ENCODE measurements at places on chromosomes 4 and X.

DNA sequence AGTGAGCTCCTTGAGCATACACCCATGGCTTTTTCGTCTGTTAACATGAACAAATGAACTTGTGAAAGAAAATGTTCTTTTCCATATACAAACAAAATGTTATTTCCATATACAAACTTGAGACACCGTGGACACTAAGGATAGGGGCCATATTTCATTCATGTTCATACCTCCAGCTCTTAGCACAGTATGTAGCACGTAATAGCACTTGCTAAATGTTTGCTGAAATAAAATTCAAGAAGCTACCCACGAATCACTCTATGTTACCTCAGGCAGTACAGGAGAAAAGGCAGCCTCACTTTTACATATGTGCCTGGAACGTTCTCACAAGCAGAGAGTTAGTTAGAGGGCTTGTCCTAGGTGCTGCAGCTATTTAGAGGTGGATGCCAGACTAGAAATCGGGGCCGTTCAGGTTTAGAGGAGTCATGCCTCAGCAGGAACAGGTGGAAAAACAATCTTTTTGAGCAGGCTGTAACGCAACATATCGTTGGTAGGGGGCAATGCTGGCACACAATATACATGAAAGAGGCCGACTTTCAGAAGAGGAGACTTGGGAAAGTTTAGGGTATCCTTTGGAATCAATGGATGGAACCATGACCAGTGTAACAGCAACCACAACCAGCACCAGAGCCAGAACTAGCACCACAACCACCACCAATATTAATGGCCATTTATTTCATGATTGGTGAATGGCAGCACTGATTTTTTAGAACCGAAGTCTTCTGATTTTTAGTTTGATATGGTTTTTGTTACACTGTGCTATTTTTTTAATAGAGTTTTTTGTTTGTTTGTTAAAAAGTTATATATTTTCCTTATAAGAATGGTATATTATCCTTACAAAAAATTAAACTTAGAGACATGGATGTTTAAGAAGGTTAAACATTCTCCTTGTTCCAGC lies 14.8 kb upstream of the PAQR3 start:
- DNase-seq = no peak

GRCh38 chr4:2281575-2282343 lies 19.9 kb upstream of the MXD4 start:
- peak; percentile 31 for DNase-seq

- DNase-seq = no peak
Observed at GRCh38 chr4:109429545-109429944, 4.1 kb upstream of the SEC24B start.

DNA sequence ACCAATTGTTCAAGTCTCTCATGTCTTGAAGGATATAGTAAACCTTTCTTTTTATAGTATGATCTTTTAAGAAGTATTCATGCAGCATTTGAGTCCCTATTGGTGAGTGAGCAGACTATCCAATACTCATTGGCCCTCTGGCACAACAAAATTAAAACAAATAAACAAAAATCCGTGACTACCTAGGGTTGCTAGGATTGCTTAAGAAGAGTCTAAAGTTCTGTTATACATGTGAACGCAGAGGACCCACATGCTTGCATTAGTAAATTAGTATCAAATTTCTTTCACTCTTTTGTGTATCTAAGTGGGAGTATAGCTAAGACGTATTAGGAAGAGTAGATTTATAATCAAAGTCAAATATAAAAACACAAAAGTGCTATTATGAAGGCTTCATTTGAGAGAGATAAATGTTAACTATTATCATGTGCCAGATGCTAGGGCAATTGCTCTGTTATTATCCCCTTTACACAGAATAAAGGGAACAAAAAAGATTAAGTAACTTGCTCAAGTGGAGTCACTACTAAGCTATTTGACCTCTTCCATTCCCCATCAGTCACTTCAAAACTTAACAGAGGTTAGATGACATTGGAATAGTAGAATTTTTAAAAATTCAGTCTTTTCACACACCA lies 29.2 kb upstream of the LARP1B start:
- DNase-seq = no peak

DNA sequence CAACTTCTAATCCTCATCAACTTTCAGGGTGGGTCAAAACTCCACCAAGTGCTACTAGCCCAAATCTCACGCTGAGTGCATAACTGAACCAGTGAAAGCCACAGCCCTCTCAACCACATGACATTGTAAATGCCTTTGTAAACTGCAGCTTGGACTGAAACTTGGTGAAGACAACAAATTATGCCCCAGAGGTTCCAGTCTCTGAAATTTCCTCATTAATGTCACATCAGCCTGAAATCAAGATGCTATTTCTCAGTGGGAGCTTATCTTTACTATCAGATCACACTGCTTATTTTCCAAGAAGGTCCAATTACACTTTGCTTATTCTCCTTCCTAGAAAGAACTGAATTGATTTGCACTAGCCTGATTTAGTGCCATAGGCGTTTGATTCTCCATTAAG lies 46.6 kb downstream of the SOWAHB start:
- DNase-seq = no peak

- no peak for DNase-seq
Observed at GRCh38 chr4:121187206-121187605, 23.1 kb upstream of the TNIP3 start.

GRCh38 chr4:128517096-128517738 lies 229.6 kb upstream of the PGRMC2 start:
- DNase-seq = no peak

DNA sequence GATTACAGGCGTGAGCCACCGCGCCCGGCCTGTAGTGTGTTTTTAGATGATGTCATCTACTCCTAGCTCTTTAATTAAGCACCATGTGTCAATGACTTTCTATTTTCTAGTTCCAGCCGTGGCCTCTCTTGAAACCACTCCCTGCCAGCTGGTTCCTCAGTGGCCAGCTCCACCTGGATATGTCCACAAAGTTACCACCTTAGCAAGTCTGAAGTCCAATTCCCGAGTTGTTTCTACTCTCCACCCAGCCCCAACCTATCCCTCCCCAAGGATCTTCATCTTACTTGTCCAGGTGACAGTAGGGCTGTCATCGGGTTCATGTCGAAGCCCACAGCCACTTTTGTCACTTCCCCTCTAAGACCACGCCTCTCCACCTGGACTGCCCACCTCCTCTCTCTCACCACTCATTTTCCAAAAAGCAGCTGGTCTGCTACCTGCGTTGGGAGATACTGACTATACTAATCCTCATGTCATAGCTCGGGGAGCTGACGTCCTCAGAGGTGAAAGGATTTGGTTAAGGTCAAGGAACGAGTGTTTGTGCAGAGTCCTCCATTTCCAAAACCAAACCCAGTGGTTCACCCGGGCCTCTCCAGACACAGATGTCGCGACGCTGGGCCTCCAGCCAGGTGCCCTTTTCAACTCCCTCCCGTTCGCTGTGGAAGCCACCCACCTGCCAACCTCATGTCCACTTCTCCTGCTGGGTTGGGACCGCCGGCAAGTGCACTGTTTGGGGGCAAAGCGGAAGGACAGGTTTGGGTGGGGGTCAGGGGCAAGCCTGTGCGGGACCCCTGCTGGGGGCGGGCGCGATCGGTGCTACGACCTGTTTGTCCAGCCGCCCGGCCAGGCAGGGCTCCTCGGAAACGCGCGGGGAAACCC lies 704 bp downstream of the FAM3A start:
- DNase-seq = peak; percentile 63

DNA sequence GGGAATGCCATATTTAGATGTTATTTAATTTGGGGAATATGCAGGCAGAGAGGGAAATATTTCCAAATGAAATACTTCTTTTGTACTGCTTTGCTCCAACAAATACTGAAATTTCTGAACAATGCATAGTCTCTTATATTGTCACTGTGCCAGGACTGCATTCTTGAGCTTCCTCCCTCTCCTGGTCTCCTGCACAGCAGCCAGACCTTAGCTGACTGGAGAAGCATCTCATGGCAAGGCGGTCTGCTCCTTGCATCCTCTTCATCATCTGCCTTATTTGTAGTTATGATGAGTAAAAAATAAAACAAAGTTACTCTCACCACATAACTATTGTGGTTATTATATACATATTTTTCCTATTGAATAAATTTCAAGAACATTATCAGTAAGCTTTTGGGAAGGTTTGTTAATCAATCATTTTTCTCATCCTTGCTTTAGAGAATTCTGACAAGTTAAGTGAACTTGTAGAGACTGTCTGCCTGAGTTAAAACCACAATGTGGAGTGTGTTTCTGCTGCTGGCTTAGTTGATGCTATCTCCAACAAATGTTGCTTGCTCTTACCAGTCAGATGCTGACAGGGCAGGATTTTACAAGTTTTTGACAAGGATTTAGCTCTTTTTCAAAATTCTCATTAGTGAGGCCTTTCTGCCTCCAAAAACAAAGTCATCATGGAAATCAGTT lies 153.6 kb downstream of the SOWAHB start:
- no peak for DNase-seq

DNA sequence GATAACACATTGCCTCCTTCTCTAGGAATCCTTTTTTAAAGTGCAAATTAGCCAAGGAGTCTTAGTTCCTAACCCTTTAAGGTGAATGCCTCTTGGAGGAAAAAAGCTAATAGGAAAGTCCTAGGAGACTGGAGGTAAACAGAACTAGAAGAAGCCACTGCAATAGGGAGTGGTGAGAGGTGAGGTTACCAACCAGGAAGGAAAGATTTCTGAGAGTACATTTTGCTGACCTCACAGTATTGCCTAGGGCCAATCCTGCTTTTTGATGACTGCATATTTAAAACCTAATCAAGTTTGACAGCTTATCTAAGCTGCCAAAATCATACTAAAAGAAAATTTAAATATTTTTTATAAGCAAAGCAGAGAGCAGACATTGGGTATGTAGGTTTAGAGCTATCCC lies 7.3 kb upstream of the CUL4B start:
- no peak for DNase-seq

- DNase-seq = no peak
Observed at GRCh38 chr4:1091561-1091995, 21.8 kb downstream of the RNF212 start.

- DNase-seq = no peak
Observed at GRCh38 chrX:47358387-47359065, 11.9 kb upstream of the ZNF157 start.

DNA sequence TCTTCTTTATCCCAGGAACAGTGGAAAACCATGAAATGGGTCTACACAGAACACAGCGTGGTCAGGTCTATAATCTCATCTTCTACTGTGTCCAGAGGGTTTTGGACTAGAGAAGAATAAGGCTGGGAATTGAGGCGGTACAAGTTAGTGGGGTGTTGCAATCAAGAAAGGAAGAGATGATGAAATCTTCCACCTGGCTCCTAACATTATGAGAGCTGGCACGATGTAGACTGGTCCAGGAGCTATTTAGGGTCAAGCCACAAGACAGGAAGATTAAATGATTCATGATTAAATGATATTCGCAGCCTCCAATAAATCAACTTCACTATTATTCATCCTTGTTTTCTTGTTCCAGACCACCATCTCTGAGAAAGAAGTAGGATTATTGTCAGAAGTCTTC lies 88.0 kb downstream of the ARSF start:
- no peak for DNase-seq

GRCh38 chr4:13546941-13547484 lies 2.7 kb upstream of the NKX3-2 start:
- DNase-seq = no peak

- no peak for DNase-seq
Observed at GRCh38 chr4:188941524-188942119, 802.4 kb downstream of the TRIML1 start.

- no peak for DNase-seq
Observed at GRCh38 chr4:188879598-188879997, 740.4 kb downstream of the TRIML1 start.

- DNase-seq = no peak
Observed at GRCh38 chr4:83342476-83342875, 7.8 kb upstream of the HPSE start.

- DNase-seq = no peak
Observed at GRCh38 chr4:129223945-129224344, 128.0 kb downstream of the C4orf33 start.

DNA sequence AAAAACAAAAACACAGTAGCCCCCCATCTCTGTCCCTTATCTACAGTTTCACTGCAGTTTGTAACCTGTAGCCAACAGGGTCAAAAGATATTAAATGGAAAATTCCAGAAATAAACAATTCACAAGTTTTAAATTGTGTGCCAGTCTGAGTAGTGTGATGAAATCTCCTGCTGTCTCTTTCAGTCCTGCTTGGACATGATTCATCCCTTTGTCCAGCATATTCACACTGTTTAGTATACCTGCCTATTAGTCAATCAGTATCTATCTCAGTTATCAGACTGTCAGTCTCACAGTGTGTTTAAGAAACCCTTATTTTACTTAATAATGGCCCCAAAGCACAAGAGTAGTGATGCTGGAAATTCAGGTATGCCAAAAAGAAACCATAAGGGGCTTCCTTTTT lies 21.9 kb downstream of the CNOT6L start:
- DNase-seq = no peak

DNA sequence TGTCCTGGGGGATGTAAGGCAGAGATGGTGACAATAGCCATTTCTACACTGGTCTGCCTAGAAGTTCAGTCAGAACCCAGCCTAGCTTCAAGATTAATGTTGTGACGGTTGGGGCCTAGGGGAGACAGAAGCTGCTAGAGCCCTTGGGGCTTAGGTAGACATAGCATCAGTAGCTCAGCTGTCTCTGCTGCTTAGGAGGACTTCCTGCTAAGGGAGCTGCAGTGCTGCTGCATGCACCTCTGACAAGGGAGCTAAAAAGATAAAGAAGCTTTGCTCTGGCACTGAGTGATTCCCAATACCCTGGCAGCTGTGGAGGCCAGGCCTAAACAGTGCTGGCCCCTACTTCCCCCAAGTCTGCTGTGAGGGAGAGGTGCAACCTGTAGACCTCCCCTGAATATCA lies 116.0 kb downstream of the CT47B1 start:
- no peak for DNase-seq

DNA sequence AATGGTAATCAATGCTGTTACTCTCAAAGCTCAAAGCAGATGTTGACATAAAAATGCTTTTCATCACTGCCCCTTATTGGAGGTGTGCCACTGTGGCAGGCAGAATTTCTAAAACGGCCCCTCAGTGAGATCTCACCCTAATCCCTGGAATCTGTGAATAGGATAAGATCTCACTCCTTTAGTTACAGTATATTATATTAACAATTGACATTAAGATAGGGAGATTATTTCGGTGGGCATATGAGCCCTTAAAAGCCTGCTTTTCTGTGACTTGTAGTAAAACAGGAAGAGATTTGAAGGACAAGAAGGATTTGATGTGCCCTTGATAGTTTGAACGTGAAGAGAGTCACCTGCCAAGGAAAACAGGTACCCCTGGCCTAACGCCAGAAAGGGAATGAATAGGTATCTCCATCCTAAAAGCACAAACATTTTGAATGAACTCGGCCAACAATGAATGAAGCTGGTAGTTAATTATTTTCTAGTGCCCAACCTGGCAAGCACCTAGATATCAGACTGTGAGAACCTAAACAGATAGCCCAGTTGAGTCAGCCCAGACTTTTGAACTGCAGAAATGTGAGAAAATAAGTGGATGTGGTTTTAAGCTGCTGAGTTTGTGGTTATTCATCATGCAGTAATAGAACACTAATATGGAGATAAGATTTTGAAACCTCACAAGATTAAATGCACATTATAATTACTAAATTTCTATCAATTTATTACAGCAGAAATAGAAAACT lies 881.6 kb downstream of the PCDH18 start:
- DNase-seq = no peak

Measured in Right ventricle myocardium superior (tissue), 1 donor.